ENCODE measurements at places on chromosomes 2 and 18.
A peak's percentile ranks its signal among the peaks of the same experiment; 100 is the strongest.

- no peak for DNase-seq
Observed at GRCh38 chr18:79784965-79785770, 12.6 kb upstream of the KCNG2 start.

DNA sequence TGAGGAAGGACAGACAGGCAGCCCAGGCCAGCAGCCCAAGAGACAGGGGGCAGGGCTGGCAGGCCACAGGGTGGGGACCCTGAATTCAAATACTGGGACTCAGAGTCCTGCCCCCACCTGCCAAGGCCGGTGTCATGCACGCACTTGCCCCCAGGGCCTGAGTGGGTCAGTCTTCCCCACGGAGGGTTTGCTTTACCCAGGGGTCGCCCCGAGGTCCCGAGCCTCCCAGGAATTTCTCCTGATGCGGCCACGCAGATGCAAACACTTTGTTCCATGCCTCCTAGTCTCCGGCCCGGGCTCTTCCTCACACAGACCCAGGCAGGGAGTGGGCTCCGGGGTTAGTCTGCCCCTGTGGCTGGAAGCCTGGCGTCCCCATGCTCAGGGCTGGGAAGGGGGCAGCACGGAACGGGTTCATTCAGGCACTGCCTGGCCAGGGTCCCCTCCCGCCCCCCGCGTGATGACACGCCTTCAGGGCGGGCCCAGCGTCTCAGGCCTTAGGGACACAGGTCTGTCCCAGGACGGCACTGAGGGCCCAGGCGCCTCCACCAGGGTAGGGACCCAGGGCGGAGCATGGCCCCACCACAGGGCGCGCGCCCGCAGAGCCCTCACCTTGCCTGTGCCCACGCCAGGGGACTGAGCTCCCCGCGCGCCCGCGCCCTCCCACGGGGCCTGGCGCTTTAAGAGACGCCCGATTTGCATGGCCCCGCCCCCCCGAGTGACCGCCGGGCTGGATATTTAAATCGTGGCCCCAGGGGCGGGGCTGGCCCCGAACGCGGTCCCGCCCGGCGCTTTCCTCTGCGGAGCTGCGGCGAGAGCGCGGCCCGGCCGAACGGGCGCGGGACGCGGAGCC is at the start of gene SNED1:
TSS of gene SNED1 (plus strand) at position 763 of the 850 bp plus-strand sequence. CDS start 220 bp downstream, outside the sequence.
- DNase-seq = peak; percentile 72

DNA sequence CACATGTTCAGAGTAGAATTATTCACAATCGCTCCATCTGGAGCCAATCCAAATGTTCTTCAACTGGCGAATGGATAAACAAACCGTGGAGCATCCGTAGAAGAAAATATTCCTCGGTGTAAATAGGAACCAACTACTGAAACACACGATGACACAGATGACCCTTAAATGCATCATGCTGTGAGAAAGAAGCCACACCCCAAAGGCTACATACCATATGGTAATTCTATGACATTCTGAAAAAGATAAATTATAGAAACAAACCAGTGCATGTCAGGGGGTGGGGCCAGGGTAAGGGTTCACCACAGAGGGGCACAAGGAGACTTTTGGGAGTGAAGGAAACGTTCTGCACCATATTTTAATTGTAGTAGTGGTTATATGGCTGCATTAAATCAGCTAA is 312.2 kb upstream of the SMIM21 start:
- no peak for DNase-seq

DNA sequence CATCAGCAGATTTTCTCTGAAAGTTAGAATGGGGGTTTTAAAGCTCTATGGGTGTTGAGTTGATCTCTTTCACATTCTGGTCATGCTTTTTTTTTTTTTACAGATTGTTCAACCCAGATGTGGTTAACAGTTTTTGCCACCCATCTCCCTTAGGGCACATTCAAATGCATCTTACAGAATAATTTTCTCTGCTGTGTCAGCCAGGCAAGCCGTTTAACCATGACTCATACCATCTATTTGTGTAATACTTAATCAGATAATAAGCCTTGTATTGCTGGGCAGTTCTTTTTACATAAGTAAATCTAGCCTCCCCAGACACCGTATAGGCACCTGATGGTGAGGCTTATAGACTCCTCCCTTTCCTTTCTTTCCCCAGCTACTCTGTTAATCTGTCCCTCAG is 62.0 kb downstream of the TGIF1 start:
- peak; percentile 81 for DNase-seq

DNA sequence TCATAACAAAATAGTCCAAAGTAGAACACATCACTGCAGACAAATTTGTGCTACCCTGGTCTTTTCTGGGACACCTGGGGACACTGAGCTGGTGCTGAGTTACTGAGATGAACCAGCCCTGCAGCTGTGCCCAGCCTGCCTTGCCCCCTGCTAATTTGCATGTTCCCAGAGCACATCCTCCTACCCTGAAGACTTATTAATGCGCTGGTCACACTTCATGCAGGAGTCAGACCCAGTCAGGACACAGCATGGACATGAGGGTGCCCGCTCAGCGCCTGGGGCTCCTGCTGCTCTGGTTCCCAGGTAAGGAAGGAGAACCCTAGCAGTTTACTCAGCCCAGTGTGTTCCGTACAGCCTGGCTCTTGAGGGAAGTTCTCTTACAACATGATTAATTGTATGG is 1518.3 kb downstream of the RPIA start:
- DNase-seq = no peak

DNA sequence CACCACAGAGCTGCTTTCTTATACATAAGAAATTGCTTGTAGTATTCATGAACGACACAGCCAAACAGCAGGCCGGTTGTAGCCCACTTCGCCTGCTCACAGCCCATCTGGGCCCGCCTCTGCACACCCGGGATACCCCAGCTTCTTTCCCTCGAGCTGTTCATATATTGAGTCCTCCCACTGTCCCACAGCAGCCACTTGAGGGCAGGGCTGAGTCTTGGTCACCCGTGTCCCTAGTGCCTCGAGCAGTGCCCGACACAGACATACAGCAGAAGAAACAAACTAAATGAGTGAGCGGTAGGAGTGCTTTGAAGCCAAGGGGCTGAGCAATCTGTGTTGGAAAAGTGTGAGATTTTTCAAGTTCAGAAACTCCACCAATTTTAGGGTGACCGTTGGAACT is 251.4 kb downstream of the KLHL29 start:
- DNase-seq = peak; percentile 20

DNA sequence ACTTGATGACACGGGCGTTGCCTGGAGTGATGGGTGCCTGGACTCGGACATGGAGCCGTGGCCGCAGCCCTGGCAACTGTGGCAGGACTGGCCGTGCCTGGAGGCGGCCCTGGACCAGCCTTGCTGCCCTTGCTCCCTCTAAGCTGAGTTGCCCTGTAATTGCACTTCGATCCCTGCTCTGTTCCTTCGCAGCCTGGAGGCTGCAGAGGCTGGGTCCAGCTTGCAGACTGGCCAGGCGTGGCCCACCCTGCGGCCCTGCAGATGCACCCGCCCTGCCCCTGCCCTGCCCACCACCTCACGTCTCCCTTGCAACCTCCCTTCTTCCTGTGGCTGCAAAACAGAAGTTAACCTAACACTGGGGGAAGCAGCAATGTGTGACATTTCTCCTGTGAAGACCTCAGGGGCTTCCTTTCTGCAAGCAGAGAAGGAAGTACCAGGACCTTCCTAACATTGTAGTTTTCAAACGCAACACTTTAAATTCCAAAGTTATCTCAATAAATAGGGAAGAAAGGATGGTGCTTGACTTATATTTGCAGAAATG is 174.6 kb upstream of the TPO start:
- no peak for DNase-seq

DNA sequence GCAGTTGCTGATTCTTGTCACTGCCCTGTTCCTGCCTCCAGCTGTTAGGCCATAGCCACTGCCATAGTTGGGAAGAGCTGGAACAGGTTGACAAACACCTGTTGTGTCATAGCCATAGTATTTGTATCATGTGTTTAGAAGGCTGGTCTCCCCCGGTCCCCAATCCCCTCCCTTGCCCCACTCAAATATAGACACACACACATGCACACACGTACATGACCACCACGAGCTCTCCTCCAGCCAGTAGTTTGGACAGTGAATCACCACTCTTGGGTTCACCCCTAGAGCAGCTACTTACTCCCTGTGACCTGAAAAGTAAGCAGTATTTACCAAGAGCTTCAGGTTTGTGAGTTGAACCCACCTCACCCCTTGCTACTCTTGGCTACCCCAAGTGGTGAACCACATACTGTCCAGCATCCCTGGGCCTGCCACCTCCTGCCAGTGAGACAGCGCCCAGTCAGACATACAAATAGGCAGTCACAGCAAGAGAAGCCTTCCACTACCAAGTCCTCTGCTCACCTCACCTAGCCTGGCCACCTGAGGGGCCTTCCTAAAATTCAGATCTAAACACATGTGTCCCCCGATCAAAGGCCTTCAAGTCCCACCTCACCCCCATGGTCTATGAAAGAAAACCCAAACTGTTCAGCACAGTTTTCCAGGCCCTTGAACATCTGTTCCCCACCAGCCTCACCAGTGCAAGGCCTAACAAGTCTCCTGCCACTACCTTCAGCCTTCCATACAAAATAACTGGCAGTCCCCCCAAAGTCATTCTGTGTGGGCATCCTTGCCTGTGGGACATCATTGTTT is 7.1 kb downstream of the PCBP1 start:
- DNase-seq = peak; percentile 22

- peak; percentile 28 for DNase-seq
Observed at GRCh38 chr2:130873700-130874346, 37.1 kb downstream of the ARHGEF4 start.

GRCh38 chr18:54775686-54776085 is 52.6 kb upstream of the RAB27B start:
- DNase-seq = no peak

- DNase-seq = no peak
Observed at GRCh38 chr2:111142101-111142500, 21.4 kb downstream of the BCL2L11 start.

DNA sequence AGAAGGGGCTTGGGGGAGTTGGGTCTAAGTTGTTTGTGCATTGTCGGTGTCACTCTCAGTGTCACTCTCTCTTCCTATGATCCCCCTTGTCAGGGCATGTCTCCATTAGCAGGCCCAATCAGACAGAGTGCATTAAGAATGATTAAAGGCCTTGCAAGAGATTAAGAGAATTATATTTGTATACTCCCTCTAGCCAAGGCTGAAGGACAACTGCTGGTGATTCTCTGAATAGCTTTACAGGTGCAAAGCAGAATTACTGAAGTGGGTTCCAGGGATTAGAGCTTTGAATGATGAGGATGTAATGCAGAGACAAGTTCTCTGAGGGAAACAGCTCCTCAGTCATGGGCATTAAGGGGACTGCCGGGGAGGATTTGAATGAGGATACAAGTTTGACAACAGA is 104.8 kb upstream of the LGALSL start:
- DNase-seq = no peak

DNA sequence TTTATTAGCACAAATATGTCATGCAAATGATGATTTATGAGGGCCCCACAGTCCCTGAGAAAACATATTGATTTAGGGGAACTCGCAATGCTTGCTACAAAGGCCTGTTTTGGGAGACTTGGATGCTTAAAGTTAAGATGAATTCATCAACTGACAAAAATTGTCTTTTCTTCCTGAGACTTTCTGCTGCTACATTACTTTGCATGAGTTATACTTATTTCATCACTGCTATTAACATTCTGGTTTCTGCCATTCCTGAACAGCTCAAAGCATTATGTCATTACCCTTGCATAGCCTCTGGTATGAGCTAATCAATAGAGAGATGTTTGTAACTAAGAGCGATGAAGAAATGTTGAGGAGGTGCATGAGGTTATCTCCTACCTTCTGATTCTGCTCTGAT is 74.4 kb downstream of the SOX11 start:
- no peak for DNase-seq

DNA sequence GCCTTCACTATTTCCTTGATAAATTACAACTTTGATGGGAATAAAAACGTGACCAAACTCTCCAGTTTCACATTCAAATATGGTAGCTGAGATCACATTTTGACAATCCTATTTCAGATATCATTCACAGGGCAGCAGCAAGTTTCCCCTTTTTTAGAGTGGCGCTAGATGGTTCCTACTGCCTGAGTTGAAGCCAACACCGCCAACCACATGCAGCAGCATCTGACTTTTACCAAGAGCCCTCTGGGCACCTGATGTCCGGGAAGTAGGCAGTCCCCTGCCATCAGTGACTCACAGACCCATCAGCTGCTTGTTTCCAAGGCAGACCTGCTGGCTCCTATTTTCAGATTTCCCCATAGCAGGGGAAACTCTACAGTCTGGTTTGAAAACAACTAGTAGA is 4.0 kb upstream of the MREG start:
- DNase-seq = no peak

DNA sequence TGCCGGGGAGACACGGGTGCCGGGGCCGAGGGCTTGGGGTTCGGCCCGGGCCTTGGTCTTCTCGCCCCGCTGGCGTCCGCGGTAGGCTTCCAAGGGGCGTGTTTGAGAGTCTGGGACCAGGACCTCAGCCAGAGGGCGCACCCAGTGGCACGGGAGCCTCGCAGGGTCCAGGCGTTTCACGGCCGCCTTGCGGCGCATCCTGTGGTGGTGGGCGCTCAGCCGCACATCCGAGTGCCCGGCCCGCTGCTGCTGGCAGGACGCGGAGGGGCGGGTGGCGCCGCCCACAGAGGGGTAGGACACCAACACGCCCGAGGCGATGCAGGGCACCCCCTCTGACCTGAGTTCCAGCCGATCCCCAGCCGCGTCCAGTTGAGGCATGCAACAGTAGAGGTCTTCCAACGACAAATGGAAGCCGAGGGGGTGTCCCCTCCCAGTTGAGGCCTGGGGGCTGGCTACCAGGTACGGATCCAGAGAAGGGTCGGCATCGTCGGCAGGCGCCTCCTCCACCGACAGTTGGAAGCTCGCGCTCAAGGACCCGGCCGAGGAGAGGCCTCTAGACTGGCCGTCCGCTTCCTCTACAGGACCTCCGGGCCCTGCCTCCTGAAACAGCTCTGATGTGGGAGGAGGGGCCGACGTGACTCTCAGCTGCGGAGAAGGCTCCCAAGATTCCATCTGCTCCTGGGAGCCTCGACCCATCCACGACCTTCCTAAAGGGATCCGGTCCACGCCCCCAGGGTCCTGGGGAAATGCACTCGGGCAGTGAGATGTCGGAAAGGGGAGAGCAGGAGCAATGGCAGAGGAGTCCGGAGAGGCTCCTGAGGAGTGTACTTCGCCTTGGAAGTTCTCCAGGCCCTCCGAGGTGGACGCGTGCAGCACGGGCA is 6.3 kb downstream of the C2orf81 start:
- no peak for DNase-seq

- DNase-seq = no peak
Observed at GRCh38 chr2:223998948-223999347, 40.1 kb downstream of the SERPINE2 start.

DNA sequence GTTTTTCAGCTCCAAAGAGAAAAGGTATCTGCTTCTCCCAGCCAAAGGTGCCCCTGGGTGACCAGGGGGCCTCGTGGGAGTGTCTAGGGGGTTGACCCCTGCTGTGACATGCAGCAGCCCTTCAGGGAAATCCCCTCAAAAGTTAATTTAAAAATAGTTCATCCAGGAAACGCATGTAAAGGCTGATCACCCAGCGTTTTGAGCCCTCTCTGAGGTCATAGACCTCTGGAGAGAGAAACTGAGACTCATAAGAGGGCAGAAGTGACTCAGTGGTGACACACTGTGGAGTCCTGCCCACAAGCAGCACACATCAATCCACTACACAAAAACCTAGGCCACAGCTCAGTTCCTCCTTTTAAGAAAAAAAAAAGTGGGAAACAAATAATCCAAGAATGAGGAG is 11.9 kb downstream of the GAL3ST2 start:
- no peak for DNase-seq
